NCI-H1417 treated with DMSO at 0.1 percent for 48 hours (cell line): ENCODE measurements at places on chromosomes 1 and 21.
A peak's percentile ranks its signal among the peaks of the same experiment; 100 is the strongest.

DNA sequence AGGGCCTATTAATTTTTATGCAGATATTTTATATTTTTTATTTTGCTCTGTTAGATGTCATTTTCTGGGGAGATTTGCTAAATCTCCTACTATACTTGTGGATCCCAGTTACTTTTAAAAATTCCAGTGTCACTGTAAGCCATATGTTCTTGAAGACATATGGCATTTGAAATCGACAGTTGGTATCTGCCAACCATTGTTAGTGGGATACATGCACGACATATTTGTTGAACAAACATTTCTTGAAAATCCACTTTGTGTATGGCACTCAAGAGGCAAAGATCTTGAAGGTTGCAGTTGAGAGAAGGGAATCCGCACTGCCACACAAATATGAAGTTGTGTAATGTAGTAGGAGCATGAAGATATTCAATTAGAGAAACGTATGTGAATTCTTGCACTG is 287.7 kb downstream of the HHAT start:
- no peak for DNase-seq

GRCh38 chr1:203589595-203589994 is 37.0 kb upstream of the ATP2B4 start:
- DNase-seq, result no peak

DNA sequence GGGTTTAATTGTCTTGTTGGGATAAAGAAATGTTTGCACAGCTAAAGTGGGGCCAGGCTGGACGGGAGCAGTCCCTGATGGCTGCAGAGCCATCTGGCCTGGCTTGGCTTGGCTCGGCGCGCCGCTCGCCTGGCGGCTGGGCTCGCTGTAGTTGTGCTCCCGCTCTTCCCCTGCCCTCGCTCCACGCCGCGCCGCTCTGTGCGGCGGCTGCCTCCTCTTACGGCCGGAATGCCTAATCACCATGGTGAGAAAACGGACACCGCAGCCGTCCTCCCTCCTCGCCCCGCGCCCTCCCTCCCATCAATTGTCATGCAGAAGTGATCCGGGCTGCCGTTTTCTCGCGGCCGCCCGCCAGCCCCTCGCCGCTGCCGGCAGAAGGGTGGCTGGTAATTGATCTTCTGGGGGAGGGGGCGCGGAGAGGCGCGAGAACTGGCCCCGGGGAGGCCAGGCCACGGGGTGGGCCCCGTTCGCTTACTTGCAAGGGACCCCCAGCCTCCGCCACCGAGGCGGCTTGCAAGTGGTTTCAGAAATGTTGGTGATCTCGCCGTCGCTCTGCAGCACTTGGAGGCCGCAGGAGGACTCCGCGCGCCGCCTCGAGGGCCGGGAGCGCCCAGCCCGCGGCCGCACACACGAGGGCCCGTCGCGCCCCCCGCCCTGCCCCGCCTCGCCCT is 12.4 kb downstream of the RNF220 start:
- DNase-seq, result no peak

GRCh38 chr1:203402629-203403337 is 51.9 kb upstream of the FMOD start:
- DNase-seq, result no peak

DNA sequence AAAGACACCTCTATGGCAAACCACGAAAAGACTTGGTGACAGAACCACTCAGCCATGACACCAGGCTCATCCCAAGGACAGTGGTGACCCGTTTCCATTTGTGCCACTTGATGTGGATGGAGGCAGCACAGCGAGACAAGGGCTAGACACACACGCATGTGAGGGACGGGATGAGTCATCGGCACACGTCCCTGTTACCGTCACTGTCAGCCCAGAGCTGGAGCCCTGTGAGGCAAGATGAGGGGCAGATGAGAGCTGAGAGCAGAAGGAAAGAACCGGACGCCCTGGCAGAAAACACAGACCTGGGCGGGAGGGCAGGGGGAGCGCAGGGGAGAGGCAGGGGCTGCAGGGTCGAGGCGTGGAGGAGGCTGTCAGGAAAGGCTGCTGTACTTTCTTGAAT is 57.8 kb downstream of the SIK1 start:
- DNase-seq, result no peak

DNA sequence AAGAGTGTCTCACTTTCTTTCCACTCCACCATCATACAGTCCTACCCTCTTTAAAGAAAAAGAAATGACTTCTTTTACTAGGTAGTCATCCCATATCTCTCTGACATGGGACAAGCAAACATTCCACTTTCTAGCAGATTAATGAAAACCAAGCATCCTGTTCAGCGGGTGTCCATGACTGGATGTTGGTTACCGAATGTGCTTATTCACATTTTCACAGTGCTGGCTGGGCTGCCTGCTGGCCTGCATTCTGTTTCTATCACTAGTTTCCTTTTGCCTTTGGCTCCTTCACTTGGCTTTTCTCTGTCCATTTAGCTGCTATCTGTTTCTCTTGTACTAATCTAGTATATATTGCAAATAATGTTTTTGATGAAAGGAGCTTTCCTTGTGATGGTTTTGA is 598.4 kb downstream of the RWDD3 start:
- DNase-seq, result no peak

GRCh38 chr1:171988243-171988885 is 147.1 kb downstream of the DNM3 start:
- peak; percentile 26 for DNase-seq

GRCh38 chr21:33286076-33286475 is 19.9 kb downstream of the IL10RB start:
- no peak for DNase-seq

DNA sequence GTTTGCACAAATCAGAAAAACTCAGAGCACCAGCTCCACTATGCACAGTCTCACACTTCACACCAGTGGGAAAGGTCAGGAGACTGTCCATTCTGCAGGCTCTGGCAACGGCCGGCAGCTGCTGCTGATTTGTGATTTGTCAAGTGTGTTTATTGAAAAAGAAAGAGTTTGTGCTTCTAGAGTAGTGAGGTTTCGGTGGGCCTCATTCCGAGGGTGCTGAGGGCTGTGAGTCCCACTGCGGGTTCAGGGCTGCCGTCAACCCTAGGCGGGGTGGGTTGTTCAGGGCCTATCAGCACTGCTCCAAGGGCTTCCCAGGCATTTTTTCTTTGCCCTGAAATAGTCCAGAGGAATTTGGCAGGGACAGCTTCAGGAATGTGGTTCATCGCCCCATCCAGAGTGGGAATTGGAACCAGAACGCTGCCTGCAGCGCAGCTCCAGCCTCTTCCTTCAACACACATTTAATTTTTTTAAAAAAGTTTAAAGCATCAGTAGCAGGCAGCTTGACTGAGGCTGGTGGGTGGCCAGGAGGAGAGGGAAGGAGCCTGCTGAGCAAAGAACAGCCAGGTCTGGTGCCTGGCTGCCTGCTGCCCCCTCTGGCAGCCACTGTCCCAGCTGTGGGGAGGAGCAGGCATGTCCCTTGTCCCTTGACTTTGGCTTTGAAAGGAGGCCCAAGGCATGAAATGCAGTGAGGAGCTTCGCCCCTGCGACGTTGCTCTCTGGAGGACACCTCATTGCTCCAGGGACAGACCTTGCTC is 19.7 kb downstream of the STUM start:
- no peak for DNase-seq
